ENCODE measurements at places on chromosomes 4 and X.
A peak's percentile ranks its signal among the peaks of the same experiment; 100 is the strongest.

DNA sequence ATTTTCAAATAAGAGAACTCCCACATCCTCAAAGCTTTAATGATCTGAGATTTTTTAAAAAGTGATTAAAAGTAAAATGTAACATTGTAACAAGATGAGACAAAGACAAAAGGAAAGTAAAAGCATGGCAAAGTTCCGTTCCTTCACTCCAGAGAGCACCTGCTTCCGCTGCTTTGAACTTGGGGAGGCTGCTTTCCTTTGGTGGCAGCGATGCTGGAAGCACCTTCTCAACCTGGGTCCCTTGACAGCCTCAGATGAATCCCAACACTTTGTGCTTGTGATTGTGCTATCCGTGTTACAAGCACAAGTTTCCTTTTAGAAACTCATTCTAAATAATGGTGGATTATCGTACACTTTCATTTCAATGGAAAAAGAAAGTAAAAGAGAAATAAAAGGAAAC lies 59.7 kb downstream of the HADH start:
- no peaks in the 10 kb centered on the region for H3K4me1 ChIP-seq
- no peak overlapping the region for H3K27ac ChIP-seq
- H3K4me3 ChIP-seq, result no peak overlapping the region
- H3K27me3 ChIP-seq, result no peaks in the 10 kb centered on the region

- no peaks in the 10 kb centered on the region for H3K4me1 ChIP-seq
- no peak for DNase-seq
- no peak overlapping the region for H3K27ac ChIP-seq
- no peaks in the 10 kb centered on the region for H3K27me3 ChIP-seq
These were observed 42.4 kb downstream of the NAT8L start for GRCh38 chr4:2101346-2102044.

DNA sequence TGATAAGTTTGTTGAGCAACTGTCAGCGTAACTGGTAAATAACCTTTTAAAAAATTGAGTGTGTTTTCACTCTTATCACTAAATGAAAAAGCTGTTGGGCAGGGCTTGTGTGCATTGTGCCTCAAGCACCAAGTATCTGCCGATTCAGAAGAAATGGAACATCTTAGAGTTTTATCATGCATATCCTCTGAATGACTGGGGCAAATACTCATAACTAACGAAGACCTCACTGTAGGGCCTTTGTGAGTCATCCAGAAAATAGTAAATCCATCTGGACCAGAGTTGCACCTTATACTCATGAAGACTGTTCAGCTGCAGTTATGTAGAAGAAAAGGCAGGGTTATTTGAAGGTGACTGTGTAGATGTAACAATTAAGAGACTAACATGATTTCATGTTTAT lies 222.1 kb downstream of the CAMK2D start:
- no peak overlapping the region for H3K27ac ChIP-seq
- DNase-seq, result no peak
- H3K36me3 ChIP-seq, result no peaks in the 10 kb centered on the region
- no peaks in the 10 kb centered on the region for H3K27me3 ChIP-seq

DNA sequence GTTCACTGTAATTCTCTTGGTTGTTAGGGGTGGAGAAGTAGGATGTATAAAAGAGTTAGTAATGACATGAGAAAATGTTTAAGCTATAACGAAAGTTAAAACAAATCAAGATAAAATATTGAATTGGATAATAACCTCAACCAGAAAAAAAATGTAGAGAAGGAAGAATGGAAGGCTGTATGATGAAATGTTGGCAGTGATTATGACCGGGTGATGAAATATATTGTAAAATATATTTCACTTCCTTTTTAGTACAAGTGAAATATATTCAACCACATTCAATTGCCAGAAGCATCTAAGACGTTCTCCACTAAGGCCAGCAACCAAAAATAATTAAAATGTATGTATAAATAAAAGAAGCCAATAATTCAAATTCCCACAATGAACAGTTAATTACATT lies 309.3 kb upstream of the FGF13 start:
- H3K36me3 ChIP-seq, result no peaks in the 10 kb centered on the region
- H3K27me3 ChIP-seq, result no peaks in the 10 kb centered on the region
- H3K27ac ChIP-seq, result no peak overlapping the region
- no peaks in the 10 kb centered on the region for H3K4me1 ChIP-seq
- DNase-seq, result no peak
- no peak overlapping the region for H3K4me3 ChIP-seq

DNA sequence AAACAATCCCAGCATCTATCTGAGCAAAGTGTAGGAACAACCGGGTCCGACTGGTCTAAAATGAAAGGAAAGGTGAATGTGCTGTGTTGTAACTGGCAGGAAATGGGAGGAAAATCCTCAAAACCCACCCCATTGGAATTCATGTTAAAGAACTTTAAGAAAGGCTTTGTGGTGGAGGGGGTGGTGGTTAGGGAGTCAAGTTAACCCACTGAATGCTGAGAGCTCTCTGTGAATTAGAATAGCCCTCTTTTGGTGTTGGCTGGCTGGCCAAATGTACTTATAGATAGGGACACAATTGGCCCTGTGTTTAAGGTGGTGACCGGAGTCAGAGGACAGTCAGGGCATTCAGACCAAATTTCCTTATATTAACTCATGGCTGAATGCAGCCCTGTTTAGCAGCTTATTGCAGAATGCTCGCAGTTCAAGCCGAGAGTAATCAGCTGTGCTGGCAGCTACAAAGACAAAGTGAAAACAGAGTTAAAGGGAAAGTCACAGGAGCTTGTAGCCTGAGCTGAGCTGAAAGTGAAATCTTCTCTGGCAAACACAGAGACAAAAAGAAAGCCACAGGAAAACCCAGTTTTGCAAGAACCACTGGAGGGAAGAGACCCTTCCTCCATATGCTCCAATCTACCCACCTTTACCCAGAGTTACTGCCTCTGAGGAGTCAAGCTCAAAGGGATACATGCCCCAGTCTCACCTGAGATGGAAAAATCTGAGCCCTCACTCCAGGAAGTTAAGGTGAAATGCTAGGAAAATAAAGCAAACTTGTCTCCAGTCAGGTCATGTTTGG lies 38.5 kb upstream of the UGT2B7 start:
- no peaks in the 10 kb centered on the region for H3K4me1 ChIP-seq
- no peaks in the 10 kb centered on the region for H3K27me3 ChIP-seq
- no peak overlapping the region for H3K4me3 ChIP-seq
- DNase-seq, result no peak
- H3K27ac ChIP-seq, result no peak overlapping the region

DNA sequence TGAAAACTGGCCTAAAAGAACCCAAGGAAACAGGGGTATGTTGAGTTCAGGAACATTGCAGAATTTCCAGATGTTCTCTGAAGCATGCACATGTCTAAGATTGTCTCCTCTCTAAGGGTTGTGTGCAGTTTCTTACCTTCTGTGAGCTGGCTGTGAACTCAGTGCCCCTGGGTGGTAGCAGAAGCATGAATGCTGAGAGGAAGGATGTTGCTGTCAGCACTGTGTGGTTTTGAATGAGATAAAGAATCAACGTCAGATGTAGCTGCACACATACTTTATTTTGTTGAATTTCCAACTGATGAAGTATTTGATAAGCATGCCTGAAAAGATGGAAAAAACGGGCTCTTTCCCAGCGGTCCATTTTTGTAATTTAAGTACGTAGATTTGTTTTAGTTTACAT lies 23.8 kb upstream of the CD38 start:
- H3K36me3 ChIP-seq, result no peaks in the 10 kb centered on the region
- no peak overlapping the region for H3K27ac ChIP-seq
- H3K4me1 ChIP-seq, result no peaks in the 10 kb centered on the region

GRCh38 chrX:48737940-48738339 lies 23.6 kb upstream of the GLOD5 start:
- no peak for DNase-seq
- no peaks in the 10 kb centered on the region for H3K27me3 ChIP-seq
- H3K4me1 ChIP-seq, result no peaks in the 10 kb centered on the region
- peak overlapping the region; percentile 66 for H3K4me3 ChIP-seq

DNA sequence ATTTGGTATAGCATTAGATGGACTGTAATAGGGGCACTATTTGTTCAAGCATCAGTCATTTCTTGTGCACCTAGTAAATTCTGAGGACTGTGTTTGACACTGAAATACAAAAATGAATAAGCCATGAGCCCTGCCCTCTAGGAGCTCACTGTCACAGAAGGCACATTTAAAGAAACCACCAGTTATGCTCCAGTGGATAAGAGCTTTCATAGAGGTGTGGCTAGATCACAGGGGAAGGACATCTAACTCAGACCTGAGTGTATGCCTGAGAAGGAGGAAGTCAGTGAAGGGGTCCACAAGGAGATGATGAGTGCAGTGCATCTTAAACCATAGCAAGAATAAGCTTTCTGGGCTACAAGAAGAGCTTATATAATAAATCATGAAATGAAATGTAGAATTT lies 40.1 kb downstream of the BTC start:
- no peaks in the 10 kb centered on the region for H3K27me3 ChIP-seq
- H3K4me3 ChIP-seq, result no peak overlapping the region

DNA sequence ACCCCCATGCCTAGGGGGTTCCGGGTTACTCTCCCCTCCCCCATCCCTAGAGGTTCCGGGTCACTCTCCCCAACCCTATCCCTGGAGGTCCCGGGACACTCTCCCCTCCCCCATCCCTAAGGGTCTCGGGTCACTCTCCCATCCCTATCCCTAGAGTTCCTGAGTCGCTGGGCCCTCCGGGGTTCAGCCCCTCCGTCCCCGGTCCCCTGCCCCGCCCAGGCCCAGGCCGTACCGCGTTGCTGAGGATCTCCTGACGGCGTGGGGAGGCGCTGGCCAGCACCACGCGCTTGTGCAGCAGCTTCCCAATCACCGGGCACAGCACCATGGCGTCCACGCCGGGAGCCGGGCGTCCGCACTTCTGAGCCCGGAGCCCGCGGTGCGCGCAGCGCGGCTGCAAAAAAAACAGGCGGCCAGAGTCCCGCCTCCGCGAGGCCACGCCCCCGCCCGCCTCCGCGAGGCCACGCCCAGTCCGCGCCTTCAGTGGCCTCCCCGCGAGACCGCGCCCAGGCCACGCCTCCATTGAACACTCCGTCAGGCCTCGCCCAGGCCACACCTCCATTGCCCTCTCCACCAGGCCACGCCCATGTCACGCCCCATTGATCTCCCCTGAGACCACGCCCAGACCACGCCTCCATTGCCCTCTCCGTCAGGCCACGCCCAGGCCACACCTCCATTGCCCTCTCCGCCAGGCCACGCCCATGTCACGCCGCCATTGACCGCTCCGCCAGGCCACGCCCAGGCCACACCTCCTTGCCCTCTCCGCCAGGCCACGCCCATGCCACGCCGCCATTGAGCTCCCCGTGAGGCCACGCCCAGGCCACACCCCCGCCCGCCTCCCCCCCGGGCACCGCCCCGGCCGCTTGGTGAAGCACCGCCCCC lies at the start of gene ASMTL:
TSS of gene ASMTL (minus strand) at position 394 of the 879 bp plus-strand sequence. CDS start at position 325, 69 bp downstream.
- H3K4me3 ChIP-seq, result peak within 1 kb of the TSS; percentile 97
- peak; percentile 100 for DNase-seq
- peak within 1 kb of the TSS; percentile 94 for H3K27ac ChIP-seq
- no peaks in the 10 kb centered on the region for H3K27me3 ChIP-seq
- H3K36me3 ChIP-seq, result no peaks in the 10 kb centered on the region

DNA sequence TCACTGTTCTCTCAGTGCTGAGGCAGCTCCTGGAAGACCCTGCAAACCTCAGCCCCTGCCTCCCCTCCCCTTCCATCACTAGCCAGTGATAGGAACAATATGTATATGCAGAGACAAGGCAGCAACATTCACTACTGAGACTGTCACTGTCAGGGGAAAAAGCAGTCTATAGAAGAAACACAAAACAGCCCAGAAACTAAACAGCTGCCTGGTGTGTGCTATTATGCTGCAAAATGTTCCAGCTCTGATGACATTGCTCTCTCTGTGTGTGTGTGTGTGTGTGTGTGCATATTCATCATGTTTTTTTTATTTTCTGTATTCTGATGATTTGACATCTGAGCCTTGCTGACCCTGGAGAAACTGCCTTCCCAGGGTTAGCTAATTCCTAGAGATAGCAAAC lies 147.2 kb downstream of the SPATA18 start:
- no peaks in the 10 kb centered on the region for H3K36me3 ChIP-seq
- no peak overlapping the region for H3K4me3 ChIP-seq
- no peaks in the 10 kb centered on the region for H3K4me1 ChIP-seq
- no peaks in the 10 kb centered on the region for H3K27me3 ChIP-seq

DNA sequence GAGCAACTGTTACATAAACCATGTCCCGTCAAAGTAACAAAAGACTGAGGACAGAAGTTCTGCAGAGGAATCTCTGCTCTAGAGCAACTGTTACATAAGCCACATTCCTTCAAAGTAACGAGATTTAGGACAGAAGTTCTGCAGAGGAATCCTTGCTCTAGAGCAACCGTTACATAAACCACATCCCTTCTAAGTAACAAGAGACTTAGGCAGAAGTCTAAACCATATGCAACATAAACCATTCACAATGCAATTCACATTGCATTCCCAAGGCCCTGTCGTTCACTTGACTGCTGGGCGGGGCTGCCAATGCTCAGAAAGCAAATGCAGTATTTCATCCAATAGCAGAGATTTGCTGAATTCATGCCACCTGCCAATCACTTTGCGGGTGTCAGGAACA lies 124.4 kb upstream of the PUDP start:
- no peak for DNase-seq
- no peak overlapping the region for H3K4me3 ChIP-seq

DNA sequence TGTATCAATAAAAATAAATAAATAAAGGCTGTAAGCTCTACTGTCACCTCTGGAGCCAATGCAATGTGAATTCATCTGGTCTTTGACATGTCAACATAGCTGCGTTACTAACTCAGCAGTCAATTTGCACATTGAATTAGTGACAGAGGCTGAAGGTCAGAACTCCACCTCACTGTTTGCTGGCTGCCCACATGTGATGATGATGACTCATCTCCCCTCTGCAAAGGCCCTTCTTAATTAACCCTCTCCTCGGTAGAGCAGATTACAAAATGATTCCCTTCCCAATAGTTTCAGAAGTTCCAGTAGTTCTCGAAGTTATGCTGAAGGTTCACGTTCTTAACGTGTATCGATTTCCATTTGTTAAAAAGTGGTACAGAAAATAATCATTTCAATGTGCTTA lies 1626.0 kb upstream of the TENM3 start:
- H3K27me3 ChIP-seq, result no peaks in the 10 kb centered on the region
- H3K4me3 ChIP-seq, result no peak overlapping the region
- H3K4me1 ChIP-seq, result no peaks in the 10 kb centered on the region

DNA sequence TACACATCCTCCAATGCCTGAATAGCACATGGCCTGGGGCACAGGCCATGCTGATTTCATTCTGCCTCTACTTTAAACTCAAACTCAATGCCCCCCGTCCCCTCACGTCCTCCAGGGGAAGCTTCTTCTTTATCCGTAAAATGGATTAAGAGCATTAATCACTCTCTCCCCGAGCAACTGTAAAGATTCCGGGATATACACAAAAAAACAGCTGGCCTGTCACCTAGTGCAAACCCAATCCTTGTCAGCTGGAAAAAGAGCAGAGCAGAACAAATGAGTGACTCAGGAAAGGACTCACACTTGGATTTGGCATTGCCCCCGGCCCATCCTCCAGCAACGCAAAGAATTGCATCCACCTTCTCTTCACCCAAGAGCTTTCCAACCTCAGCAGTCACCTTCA lies 7.8 kb downstream of the QDPR start:
- H3K4me3 ChIP-seq, result no peak overlapping the region
- H3K27ac ChIP-seq, result no peak overlapping the region
- H3K4me1 ChIP-seq, result no peaks in the 10 kb centered on the region
- H3K36me3 ChIP-seq, result peaks cover 14% of the 10 kb centered on the region

Measured in tibial artery (tissue), 4 donors.